ENCODE measurements at places on chromosomes 12 and 14.

DNA sequence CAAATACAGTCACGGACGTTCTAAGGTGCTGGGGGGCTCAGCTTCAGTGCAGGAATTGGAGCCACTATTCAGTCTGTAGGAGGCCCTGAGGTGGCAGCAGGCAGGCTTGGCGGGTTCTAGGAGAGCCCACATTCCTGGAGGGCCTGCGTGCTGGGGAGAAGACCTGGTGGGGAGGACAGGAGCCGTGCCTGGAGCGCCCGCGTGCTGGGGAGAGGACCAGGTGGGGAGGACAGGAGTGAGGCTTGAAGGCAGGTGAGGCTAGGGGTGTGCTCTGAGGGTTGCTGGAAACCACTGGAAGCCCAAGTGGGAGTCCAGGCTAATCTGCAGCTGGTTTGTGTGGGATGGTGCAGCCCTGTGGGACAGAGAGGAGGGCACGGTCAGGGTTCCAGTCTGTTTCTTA is 23.1 kb downstream of the RHOF start:
- DNase-seq, result no peak

- DNase-seq, result no peak
Observed at GRCh38 chr14:71658261-71658860, 273.9 kb upstream of the RGS6 start.

GRCh38 chr12:124852329-124852831 is 11.3 kb downstream of the SCARB1 start:
- DNase-seq, result peak; percentile 8

DNA sequence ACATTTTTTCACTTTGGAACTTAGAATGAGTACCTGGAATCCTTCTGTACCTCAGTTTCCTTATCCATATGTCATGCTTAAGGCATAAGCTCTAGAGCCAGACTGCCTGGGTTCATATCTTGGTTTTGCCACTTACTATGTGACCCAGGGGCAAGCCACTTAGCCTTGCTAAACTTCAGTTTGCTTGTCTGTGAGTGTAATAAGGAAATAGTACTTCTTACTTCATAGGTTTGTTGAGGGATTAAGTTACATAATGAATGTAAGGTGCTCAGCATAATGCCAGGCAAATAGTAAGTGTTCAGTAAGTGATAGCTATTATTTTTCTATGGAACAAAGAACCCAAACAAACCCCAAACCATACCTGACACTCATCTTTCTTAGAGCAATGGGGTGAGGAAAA is 225.1 kb downstream of the BCAT1 start:
- DNase-seq, result no peak

GRCh38 chr14:74429221-74429691 is 3.2 kb upstream of the SYNDIG1L start:
- no peak for DNase-seq

DNA sequence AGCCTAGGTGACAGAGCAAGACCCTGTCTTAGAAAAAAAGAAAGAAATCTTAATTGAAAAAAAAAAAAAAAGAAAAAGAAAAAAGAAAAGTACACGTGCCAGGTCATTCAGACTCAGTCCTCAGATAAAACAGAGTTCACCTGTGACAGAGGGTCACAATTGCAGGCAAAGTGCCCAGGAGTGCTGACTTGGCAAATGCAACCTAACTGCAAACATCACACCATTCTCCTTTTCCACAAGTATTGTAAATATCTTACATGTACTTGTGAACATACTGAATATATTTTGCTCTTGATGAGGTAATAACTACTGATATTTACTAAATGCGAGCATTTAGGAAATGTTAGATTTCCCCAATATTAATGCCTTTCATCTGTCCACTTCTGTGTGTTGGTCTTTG is 9.0 kb upstream of the COL2A1 start:
- no peak for DNase-seq

GRCh38 chr12:2247596-2247995 is 194.8 kb downstream of the CACNA1C start:
- no peak for DNase-seq

DNA sequence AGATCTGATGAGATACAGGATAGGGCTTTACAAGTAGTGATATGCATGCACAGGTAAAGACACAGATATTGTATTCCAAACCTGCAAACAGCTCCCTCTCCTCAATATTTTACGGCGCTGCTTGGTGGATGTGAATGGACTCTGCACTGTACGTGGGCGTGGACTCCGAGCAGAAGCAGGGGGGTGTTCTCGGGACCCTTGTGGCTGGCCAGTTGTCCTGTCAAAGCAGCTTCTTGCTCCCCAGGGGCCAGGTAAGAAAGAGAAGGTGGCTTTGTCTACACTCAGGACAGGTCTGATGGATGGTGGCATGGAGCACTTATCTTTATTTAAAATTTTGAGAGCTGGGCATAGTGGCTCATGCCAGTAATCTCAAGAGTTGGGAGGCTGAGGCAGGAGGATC is 29.5 kb upstream of the CLMN start:
- DNase-seq, result no peak

- no peak for DNase-seq
Observed at GRCh38 chr14:92380131-92380530, 57.2 kb downstream of the SLC24A4 start.

GRCh38 chr12:132614861-132615578 is 3.6 kb upstream of the P2RX2 start:
- DNase-seq, result peak; percentile 81

- DNase-seq, result no peak
Observed at GRCh38 chr14:32682214-32682613, 256.5 kb upstream of the NPAS3 start.

- no peak for DNase-seq
Observed at GRCh38 chr14:42378274-42378673, 771.6 kb downstream of the LRFN5 start.

DNA sequence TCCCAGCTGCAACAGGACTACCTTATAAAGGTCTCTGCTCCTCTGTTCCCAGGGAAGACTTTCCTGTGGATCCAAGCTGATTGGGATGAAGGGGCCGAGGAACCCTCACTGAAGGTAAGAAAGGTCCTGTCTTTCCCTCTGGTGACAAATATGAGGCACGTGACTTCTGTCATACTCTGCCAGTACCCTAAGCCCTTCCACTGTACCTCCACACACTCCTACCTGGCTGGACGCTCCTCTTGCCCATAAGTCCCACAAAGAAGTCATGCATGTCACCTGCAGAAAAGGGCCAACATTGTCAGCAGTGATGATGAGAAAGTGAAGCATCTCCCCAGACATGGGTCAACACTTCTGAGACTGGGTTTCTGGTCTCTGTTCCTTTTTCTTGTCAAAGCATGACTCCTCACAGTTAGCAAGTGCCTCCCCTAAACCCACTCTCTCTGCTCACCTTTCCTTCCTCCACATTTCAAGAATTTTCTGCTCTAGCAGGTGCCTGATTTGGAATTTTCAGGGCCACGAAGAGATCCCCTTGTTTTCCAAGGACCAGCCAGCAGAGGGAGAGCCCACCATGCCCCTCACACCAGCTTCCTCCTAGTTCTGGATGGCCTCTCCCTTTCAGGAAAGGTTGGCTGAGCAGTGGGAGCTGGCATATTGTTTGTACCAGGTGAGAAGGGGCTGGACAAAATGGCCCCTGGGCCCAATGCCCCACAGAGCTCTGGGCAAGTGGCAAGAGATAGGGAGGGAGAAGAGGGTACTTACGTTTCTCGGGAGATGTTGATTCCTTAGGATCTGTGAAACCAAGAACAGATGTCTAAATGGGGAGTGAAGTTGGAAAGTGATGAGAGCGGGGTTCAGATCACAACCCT is 3.5 kb downstream of the TAC3 start:
- no peak for DNase-seq

DNA sequence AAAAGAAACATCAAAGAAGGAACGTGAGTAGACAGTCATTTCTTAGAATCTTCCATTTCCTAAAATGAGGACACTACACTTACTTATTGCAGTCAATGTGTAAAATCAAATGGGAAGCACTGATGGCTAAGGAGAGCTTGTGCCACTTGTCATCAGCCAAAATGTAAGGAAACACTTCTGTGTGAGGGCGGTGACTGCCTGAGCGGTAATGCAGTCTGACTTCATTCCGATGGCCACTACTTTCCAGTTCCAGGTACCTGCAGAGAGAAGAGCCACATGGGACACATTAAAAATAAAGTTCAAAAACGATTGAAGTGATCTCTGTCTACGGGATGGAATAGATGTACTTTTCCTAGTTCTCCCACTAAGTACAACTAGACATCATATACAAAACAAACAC is 96.3 kb downstream of the NELL2 start:
- no peak for DNase-seq

GRCh38 chr12:94948232-94948810 is 55.2 kb downstream of the NDUFA12 start:
- no peak for DNase-seq

DNA sequence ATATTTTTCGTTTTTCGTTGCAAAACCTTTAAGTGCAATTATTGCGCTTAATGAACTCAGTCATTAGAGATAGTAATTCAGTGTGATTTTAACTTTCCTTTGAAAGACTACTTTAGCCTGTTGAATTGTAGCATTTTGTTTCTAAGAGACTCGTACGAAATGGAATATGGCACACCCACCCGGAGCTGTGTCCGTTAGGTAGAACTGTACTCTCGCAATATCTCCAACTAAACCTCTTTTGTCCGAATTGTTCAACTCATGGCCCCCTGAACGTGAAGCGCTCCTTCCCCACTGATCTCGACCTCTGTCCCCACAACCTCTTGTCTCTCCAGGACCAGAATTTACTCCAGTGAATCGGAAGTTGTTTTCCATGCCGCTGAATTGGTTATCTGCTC is 800 bp downstream of the PCNX4 start:
- DNase-seq, result no peak
